AG10803 (cell line): ENCODE measurements at places on chromosomes 2 and 18.

GRCh38 chr2:192887337-192887736 is 692.6 kb upstream of the TMEFF2 start:
- DNase-seq, result no peak

- DNase-seq, result peak; percentile 94
These were observed 60.1 kb downstream of the SPIRE1 start for GRCh38 chr18:12597760-12598159.

DNA sequence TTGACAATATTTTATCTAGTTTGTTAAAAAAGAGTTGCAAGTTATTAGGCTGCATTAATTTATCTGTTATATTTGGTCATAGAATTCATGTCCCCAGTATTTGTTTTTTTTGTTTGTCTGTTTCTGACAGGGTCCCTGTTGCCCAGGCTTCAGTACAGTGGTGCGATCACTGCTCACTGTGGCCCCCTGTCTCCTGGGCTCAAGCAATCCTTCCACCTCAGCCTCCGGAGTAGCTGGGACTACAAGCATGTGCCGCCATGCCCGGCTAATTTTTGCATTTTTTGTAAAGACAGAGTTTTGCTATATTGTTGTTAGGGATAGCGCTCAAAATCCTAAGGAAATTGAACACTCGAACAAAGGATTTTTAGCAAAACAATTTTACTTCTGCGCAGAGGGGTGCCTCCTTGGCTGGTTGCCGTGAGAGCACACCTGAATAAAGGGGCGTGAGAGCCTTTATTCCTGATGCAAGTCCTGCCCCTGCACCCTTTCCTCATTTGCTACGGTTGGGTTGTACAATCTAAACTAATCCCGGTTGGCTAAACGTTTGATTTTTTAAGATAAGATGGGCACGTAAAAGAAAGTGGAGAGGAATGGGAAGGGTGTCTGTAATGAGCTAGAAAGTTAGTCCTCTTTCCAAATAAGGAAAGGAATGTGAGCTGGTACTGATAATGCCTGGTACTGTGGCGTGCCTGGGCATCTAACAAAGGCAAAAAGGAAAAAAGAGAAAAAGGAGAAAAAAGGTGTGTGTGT is 65.5 kb downstream of the COMMD1 start:
- no peak for DNase-seq

GRCh38 chr18:62999921-63000320 is 284.6 kb downstream of the PHLPP1 start:
- no peak for DNase-seq
